CD4-positive, alpha-beta memory T cell (primary cell): ENCODE measurements at places on chromosomes 1 and 21. TPM values are rescaled to one million over a fixed set of nuclear protein-coding genes. Genes with fewer than 3 reads are reported as not detected.

Gene RAB3B
- total RNA-seq = 0.06 TPM

Gene COL16A1
- total RNA-seq = not detected

Gene TFAP2E
- total RNA-seq = 2.3 TPM

Gene CRNN
- not detected for total RNA-seq

- no peaks in the 10 kb centered on the region for H3K36me3 ChIP-seq
- peaks cover 11% of the 10 kb centered on the region for H3K4me1 ChIP-seq
- H3K27me3 ChIP-seq = peaks cover 5% of the 10 kb centered on the region
- DNase-seq = no peak
- H3K27ac ChIP-seq = no peak overlapping the region
These were observed 3.6 kb downstream of the ACTN2 start for GRCh38 chr1:236689713-236690569.
